T-helper 17 cell (primary cell): ENCODE measurements at places on chromosomes 3 and 15. TPM values are rescaled to one million over a fixed set of nuclear protein-coding genes. Genes with fewer than 3 reads are reported as not detected.

The GOLGA8B gene
- 428 TPM for total RNA-seq

The TRIM42 gene
- total RNA-seq, result not detected

The WNT7A gene
- 10.1 TPM for total RNA-seq

The C3orf85 gene
- not detected for total RNA-seq

The EBLN2 gene
- total RNA-seq, result 15.8 TPM

The CTXN2 gene
- total RNA-seq, result not detected

The HTR3E gene
- total RNA-seq, result not detected

DNA sequence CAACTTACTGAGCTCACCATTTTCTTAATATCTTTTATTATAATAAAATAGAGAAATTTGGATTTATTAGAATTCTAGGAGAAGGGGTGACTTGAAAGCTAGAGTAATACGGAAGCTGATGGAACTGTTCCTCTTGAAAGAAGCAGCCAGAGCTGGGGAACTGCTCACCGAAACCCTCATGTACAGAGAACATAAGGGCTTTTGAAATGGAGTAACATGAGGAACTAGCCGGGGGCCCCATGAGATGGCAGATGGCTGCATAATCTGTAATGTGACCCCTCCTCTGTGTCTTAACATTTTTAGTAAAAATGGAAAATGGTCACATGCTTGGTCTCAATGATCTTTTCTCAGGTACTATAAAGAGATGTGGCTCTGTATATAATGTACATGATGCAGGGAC, 15.7 kb upstream of the DYNC1LI1 start:
- no peak for DNase-seq

GRCh38 chr3:171772427-171773056, 37.7 kb downstream of the PLD1 start:
- DNase-seq, result peak; percentile 24

DNA sequence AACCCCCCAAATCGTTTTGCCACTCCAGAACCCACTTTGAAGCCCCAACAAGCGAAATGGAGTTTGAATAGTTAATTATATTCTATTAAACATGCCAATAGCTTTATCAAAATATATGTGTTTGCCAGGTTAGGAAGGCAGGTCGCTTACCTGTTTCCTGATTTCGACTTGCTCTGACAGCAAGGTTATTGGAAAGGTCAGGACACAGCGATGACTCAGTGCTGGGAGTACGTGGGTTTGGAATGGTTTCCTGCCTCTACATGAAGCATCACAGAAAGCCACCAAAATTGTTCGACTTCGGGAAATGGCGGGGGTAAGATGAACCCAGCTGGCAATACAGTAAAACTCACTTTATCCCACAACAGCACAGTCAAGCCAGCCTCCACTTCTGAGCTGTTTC, 135.6 kb upstream of the ABI3BP start:
- no peak for DNase-seq

DNA sequence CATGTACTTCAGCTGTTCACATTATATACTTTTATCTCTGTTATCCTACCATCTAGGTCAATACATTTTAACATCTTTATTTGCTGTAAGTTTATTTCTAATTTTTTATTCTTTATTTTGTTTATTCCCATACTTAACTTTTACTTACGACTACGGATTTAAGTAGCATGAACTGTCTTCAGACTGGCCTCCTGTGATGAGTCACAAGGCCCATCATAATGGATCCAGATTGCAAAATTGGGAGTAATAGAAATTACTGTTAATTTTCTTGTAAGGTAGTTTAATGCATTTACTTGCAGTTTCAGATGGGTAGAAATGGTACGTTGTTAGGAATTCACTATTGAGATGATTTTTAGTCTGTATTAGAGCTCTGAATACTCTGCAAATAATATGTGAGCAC, 45.9 kb downstream of the PPARG start:
- no peak for DNase-seq

DNA sequence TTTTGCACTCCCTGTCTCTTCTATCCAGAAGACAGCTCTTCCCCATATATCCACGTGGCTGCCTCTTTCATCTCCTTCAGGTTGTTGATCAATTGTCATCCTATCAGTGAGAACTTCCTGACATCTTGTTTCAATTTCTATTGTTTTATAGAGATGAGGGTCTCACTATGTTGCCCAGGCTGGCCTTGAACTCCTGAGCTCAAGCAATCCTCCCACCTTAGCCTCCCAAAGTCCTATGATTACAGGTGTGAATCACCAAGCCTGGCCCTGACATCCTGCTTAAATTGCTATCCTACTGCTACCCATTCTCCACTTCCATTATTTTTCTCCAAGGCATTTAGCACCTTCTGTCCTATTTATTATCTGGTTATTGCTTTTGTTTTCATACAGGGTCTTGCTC, 44.9 kb upstream of the IREB2 start:
- DNase-seq, result no peak

DNA sequence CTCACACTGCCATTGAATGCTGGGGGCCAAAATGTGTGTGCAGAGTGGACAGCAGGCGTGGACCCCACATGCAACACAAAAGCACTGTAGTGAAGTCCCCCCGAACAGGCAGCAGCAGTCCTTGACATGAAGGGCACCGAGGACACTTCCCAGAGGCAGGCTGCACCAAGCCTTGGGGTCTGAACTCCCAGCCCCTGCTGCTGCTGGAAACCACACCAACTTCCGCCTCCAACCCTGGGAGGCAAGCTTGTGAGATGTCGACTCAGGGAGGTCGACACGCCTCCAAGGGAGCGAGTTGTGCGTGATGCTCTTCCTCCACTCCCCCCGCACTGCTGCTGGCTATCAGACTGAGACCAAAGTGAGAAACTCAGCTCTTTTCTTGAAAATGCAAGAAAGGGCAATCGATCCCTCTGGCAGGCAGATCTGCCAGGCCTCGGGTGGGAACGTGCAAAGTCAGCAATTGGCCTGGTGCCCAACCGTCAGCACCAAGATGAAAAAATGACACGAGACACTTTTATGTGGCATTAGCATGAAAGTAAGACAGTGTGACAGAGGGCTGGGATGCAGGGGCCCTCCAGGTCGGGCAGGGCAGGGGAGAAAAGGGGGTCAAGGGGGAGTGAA, 43.6 kb downstream of the WHAMM start:
- DNase-seq, result no peak

GRCh38 chr15:64524778-64525177, 64.4 kb downstream of the ZNF609 start:
- no peak for DNase-seq

DNA sequence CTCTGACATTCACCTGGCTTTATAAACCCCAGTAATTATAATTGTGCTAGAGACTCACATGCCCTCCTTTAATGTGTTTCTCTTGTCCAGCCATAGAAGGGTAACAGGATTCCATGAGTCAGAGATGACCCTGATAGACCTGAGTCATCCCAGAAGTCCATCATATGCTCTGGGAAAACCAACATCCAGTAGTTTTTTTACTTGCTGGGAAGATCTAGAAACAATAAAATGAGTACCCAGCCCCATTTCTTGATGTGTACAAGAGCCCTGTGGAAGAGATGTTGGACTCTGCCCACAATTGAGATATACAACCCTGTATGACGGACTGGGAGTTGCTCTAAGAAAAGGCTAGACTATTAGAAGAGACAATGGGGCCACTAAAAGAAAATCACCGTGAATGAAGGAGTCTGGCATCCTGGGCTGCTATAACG, 22.4 kb upstream of the THUMPD3 start:
- no peak for DNase-seq

GRCh38 chr3:16399473-16399872, 114.0 kb downstream of the RFTN1 start:
- no peak for DNase-seq

DNA sequence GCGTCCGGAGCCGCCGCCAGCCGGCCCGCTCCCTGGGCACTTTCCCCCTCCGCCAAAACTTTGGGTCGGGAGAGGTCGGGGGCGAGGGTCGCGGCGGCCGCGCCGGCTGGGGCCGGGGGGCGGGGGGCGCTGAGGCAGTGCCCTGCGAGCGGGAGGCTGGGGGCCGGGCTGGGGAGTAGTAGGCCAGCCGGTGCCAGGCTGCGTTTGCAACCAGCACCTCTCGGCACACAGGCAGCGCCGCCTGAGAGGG, 452 bp downstream of the BBX start:
- no peak for DNase-seq

DNA sequence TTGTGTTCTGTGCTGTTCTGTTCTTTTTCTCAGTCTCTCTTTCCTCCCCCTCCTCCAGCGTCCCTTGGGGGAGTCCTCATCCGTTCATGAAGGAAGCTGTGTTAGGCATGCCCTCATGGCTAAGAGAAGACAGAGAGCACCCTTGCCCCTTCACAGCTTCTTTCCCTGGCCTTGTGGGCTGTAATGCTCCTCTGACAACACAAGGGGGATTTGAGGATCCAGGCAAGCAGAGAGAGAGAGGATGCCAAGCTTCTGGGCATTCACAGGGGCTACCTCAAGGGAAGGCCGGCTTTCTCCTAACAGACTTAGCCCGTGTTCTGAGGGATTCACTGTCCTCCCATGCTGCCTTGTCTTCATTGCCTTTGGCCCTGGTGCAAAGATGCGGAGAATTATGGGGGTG, 389.5 kb downstream of the LRTM1 start:
- DNase-seq, result no peak

GRCh38 chr3:38580450-38581382, 68.8 kb downstream of the SCN5A start:
- DNase-seq, result no peak

DNA sequence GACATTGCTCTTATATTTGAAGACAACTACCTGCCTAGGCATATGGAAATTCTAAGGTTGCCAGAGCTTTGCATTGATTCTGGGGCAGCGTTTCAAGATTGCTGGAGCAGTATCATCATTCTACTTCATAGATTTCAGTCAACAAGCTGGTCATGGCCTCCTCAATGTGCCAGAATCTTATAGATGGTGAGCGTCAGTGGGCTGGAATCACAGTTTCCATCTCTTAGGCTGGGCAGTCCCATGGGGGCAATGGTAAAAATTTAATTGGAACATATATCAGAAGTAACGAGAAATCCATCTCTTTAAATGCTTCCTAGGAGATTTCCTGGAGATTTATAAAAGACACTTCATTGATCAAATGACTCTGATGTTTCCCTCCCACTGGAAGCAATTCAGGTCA, 258.3 kb downstream of the SV2B start:
- no peak for DNase-seq
